ENCODE measurements at places on chromosomes 1 and 21. TPM values are rescaled to one million over a fixed set of nuclear protein-coding genes. Genes with fewer than 3 reads are reported as not detected.

The HES2 gene
- not detected for polyA plus RNA-seq

The CCDC181 gene
- polyA plus RNA-seq = not detected

The CNR2 gene
- polyA plus RNA-seq = 43.8 TPM

The TRIM46 gene
- polyA plus RNA-seq = not detected

The TRABD2B gene
- polyA plus RNA-seq = not detected
